Esophagus mucosa (tissue), 1 donor: ENCODE measurements at places on chromosomes 7 and 10. TPM values are rescaled to one million over a fixed set of nuclear protein-coding genes. Genes with fewer than 3 reads are reported as not detected.

Gene INA
- total RNA-seq, result 1.4 TPM

Gene CYP2C19
- 1.4 TPM for total RNA-seq

Gene NT5C2
- 87.4 TPM for total RNA-seq

Gene POT1
- 11.3 TPM for total RNA-seq

Gene MPP7
- total RNA-seq, result 53.6 TPM

Gene FBXL13
- total RNA-seq, result 0.36 TPM

Gene SYNPO2L
- 0.84 TPM for total RNA-seq

Gene MMRN2
- total RNA-seq, result 9.0 TPM

Gene MYL10
- not detected for total RNA-seq
